ENCODE measurements at places on chromosomes 5 and 9. TPM values are rescaled to one million over a fixed set of nuclear protein-coding genes. Genes with fewer than 3 reads are reported as not detected.

DNA sequence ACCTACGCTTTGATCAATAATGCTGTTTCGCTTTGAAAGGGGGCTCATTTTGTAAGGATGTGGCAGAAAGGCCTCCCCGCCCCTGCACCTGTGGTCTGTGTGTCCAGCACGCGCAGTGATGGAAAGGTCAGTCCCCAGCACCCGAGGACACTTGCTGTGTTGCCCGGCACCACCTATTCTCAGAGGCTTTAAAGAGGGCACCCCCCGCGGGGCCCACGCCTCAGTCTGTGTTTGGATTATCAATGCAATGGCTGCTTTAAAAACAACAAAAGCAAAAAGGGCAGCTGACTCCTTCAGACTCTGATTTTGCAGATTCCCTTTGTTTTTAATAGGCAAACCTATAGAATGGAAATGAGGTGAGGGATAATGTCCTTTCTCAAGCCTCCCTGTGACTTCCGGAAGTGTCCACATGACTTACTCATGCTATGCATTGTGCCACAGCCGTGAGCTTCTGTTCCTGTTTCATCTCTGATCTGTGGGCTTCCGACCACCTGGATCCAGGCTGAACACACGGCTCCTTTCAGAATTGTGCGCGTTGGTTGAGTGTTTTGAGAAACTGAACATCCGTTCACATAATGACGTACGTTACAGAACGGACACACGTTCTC lies 416.2 kb downstream of the IRX2 start:
- no peak for DNase-seq

DNA sequence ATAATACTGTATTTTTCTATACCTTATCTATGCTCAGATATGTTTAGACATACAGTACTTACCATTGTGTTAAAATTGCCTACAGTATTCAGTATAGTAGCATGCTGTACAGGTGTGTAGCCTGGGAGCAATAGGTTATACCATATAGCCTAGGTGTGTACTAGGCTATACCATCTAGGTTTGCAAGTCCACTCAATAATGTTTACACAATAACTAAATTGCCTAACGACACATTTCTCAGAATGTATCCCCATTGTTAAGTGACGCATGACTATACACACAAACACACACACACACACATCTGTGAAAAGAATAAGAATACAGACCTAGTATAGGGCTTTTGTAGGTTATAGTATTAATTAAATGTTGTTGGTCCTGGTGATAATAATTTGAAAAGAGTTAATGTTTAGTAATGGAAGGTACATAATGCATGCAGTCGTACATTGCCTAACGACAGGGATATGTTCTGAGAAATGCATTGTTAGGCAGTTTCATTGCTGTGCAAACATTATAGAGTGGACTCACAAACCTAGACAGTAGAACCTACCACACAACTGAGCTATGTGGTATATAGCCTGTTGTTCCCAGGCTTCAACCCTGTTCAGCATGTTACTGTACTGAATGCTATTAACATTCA lies 13.6 kb downstream of the TDRD7 start:
- DNase-seq: no peak

- DNase-seq: no peak
Measured at GRCh38 chr5:123582550-123583285, 70.7 kb downstream of the CSNK1G3 start.

GRCh38 chr5:164202338-164202737 lies 696.9 kb downstream of the MAT2B start:
- DNase-seq: no peak

- DNase-seq: no peak
Measured at GRCh38 chr9:34659592-34660253, 2.7 kb downstream of the CCL27 start.

- DNase-seq: no peak
Measured at GRCh38 chr9:120882935-120883607, 6.1 kb upstream of the PHF19 start.

The INSL6 gene
- not detected for total RNA-seq

The WDR38 gene
- not detected for total RNA-seq

The SOX30 gene
- 0.13 TPM for total RNA-seq

The EPB41L4B gene
- total RNA-seq: 31.8 TPM

The KIF24 gene
- total RNA-seq: 1.1 TPM
